ENCODE measurements at places on chromosomes 16 and 17. TPM values are rescaled to one million over a fixed set of nuclear protein-coding genes. Genes with fewer than 3 reads are reported as not detected.

GRCh38 chr17:1683459-1683858, 1.2 kb downstream of the PRPF8 start:
- no peak for DNase-seq

DNA sequence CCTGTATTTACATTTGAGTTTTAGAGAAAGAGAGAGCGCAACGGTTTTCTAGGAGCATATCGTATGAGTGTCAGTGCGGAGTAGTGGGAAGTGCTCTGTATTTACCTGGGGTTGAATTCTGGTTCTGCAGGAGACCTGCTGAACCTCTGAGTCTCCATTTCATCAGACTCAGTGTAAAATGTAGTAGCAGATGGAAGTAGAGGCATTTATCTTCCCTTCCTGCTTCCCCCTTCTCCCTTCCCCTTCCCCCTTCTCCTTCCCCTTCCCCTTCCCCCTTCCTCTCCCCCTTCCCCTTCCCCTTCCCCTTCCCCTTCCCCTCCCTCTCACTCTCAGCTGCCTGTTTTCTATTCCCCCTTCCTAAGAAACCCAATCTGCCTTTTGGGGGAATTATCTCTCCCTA, 426.9 kb downstream of the NPIPA7 start:
- no peak for DNase-seq

- DNase-seq = peak; percentile 75
These were observed 12.0 kb downstream of the CA4 start for GRCh38 chr17:60161598-60162330.

DNA sequence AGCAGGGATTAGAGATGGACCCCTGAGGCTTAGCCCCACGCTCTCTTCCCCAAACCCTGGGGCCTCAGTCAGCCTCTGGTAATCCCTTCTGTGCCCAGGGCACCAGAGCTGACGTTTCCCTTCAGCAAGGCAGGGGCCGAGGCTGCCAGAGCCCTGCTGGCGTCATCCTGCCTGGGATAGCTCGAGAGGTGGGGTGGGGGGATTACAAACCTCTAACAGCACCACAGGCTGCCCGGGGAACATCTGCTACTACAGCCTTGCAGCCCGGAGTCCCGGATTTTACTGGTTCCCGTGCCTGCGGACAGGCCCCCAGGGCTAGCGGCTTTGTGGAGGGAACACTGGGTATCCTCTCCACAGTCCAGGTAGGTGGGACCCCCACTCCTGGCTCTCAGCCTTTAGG, at the start of gene AANAT:
AANAT (plus strand) TSS at position 238 of the 400 bp plus-strand sequence. CDS start 1,144 bp downstream, outside the sequence.
- no peak for DNase-seq

DNA sequence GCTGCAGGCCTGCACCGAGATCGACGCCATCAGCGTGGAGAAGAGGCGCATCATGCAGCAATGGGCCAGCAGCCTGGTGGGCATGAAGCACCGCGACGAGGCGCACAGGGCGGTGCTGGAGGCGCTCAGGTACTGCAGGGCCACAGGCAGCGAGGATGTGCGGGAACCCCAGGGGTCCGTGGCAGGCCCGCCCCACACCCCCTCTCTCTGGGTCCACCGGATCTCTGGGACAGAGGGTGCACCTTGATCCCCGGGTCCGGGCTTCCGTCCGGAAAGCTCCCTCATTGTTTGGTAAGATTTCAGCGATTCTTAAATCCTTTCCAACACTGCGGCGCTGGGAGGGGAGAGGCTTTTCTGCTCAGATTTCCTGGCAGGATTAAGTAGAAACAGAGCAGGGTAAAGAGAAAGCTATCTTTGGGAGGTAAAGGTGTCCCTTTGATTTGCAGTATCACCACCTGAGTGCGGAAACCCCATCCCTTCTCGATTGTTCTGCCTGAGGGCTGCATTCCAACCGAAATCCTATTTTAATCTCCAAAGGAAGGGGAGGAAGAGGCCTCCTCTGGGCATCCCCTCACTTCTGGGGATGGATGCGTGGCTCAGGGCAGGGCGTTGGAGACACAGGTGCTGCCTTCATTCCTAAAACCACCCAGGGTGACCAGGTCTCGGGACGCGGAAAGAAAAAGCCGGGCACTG, 29.2 kb downstream of the CCDC40 start:
- no peak for DNase-seq

DNA sequence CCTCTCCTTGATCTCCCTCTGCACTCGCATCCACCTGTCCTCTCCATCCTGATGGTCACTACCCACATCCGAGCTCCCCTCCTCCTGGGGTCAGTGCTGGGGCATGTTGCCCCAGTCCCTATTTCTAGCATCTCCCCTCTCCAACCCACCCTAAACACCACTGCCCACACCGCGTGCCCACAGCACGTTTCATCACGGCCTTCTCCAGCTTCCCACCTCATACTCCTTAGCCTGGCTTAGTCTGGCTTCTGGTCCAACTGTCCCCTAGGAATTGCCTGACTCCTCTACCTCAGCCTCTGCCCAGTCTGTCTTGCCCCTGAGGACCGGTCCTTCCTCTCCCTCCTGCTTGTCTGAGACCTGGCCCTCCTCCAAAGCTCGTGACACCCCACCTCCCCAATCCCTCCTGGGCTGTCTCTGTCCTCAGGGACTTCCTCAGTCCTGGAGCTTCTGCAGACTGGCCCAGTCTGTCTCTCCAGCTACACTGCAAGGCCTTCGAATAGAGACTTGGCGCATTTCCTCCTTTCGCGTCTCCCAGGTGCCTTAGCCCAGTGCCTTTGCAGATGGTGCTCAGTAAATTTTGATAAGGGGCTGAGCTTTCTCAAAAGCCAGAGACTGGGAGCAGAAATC, 4.9 kb downstream of the ALOX15 start:
- no peak for DNase-seq

- no peak for DNase-seq
These were observed 297.1 kb downstream of the IRF8 start for GRCh38 chr16:86195863-86196630.

DNA sequence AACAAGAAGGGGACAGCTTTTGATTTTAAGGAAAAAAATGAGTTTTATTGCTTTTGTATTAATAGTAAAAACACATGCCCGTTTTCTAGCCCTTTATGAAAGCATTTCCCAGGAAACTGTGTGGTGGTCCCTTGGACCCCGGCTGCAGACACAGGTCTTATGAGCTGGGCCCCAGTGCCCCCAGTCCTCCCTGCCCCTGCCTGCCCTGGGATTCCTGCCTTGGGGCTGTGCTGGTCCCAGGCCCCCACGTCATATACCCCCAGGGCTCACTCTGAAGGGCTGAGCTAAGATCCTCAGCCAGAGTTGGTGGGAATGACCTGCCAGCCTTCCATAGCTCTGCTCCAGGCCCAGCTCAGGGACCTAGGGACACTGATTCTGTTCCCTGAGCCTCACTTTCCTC, 30.8 kb downstream of the GINS2 start:
- no peak for DNase-seq

- DNase-seq = no peak
These were observed 72.5 kb downstream of the WSB1 start for GRCh38 chr17:27366437-27366836.

DNA sequence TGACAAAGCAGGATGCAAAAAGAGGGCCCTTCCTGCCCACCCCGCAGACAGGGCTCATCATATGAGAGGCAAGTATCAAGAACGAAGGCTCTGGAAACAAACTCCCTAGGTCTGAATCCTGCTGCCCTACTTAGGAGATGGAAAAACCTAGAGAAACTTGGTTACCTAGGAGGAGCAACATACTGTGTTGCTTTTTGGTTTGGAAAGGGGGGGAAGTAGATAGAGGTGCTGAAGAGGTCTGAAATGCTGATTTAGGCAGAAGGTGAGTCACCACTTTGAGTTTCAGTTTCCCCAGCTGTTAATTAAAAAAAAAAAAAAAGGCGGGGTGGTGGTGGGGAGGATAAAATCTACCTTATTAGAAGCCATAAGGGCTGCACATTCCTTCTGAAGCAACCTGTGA, 1.5 kb downstream of the N4BP1 start:
- DNase-seq = no peak

DNA sequence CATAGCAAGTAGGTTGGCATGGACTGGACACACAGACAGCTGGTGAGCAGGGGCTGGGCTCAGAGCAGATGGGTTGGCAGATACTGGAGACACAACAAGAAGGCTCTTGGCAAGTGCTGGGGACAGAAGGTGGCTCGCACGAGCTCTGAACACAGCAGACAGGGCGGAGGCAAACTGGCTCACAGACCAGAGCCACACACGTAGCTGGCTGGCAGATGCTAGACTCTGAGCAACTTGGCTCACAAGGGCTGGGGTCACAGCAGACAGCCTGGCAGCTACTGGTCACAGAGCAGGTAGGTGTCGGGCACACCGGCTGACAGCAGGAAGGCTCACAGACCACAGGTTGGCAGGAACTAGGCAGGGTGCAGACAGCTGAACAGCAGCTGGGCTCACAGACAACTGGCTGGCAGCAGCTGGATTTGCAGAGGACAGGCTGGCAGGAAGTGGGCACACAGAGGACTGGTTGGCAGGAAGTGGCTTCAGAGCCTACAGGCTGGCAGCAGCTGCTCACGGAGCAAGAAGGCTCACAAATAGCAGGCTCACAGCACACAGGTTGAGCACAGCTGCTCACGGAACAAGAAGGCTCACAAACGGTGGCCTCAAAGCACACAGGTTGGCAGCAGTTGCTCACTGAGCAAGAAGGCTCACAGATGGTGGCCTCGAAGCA, 725 bp downstream of the KRTAP16-1 start:
- DNase-seq = peak; percentile 80

DNA sequence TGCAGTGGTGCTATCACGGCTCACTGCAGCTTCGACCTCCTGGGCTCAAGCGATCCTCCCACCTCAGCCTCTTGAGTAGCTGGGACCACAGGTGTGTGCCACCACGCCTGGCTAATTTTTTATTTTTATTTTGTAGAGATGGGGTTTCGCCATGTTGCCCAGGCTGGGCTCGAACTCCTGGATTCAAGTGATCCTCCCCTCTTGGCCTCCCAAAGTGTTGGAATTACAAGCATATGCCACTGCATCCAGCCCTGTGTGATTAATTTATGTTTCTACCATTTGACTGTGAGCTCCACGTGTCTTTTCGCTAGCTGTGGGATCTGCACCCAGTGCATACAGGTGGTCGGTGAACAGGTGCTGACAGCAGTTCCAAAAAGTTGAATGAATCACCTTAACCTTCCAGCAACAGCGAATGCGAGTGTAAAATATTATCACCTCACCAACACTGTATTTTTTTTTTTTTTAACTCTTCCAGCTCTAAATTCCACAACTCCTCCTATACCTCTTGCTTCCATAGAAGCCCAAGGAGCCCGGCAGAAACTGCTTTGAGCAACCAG, 484 bp upstream of the NUDT7 start:
- DNase-seq = no peak

DNA sequence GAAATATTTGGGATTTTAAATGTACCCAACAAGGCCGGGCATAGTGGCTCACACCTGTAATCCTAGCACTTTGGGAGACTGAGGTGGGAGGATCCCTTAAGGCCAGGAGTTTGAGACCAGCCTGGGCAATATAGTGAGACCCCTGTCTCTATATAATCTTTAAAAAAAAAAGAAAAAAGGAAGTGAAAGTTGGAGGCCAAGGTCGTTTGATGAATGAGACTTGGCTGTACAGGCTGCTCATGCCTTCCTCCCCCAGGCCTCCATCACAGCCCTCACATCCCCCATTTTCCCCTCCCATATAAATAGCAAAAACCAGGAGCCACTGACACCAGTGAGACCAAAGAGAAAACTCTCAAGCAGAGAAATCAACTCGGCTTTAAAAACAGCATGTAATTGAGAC, 3.3 kb upstream of the CA7 start:
- no peak for DNase-seq

DNA sequence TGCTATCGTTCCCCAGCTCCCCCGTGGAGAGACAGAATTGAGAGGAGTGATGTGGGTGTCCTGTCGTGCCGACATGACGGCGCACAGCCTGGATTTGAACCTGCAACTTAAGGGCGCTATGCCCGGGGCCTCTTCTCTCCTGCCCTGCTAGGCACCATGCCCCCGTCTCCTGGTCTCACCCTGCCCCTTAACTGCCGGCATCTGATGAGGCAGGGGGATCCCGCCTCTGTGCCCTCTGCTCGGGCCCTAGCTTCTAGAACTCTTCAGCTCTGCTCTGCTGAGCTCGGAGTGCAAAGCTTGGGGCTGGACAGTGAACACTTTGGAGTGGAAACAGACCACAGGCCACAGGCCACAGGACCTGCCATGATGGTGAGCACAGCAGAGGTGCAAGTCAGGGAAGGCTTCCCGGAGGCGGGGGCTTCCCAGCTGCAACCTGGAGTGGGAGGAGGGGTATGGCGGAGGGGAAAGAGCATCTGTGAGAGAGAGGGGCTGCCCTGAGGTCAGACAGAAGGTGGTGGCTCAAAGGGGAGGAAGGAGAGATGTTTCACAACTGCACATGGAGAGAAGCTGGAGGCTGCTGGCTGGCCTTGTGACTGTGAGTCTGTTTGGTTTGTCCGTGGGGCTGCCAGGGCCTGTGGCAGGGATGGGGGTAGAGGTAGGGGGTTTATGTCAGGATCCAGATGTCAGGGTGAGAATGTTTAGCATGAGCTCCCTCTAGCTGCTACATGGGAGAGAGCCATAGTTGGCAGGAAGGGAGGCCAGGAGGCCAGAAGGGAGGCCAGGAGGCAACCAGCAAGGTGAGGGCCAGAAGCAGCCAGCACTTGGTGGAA, 107.8 kb downstream of the CRLF3 start:
- DNase-seq = peak; percentile 46

DNA sequence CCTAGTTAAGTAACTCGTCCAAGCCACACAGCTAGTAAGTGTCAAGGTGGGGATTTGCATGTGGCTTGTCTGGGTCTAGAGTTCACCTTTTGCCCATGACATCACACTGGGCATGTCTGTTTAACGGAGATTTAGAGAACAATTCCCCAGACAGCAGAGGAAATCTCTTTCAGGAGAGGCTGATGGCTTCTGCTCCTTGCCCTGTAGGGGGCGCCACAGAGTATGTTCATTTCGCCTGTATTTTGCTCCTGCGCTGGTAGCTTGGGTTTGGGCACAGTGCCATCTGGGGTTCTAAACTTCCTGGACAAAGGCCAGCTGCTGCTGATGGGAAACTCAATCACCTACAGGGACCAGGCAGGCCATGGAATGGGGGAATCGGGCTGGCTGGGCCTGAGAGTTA, 20.4 kb downstream of the OTOA start:
- no peak for DNase-seq

- no peak for DNase-seq
These were observed 65.9 kb downstream of the CCT6B start for GRCh38 chr17:34895383-34895782.

GRCh38 chr17:37478187-37478586, 11.5 kb upstream of the DUSP14 start:
- DNase-seq = no peak

- DNase-seq = peak; percentile 78
These were observed 21.1 kb downstream of the ANKRD40 start for GRCh38 chr17:50686494-50687199.

The HOXB3 gene
- 4.2 TPM for total RNA-seq

The DNAI2 gene
- not detected for total RNA-seq

The TBX21 gene
- 0.30 TPM for total RNA-seq

The CLDN7 gene
- total RNA-seq = 0.75 TPM

The TERB1 gene
- total RNA-seq = not detected

The NOG gene
- not detected for total RNA-seq
